ENCODE measurements at places on chromosomes 5 and 9. TPM values are rescaled to one million over a fixed set of nuclear protein-coding genes. Genes with fewer than 3 reads are reported as not detected.

PLCXD3 gene
- total RNA-seq = not detected

RNF14 gene
- total RNA-seq = 32.2 TPM

DNAI1 gene
- total RNA-seq = not detected

ZNF462 gene
- 0.37 TPM for total RNA-seq

PCDHAC1 gene
- total RNA-seq = not detected

TOR4A gene
- total RNA-seq = 11.4 TPM

FAM53C gene
- total RNA-seq = 27.1 TPM
